ENCODE measurements at places on chromosomes 2 and 18.

DNA sequence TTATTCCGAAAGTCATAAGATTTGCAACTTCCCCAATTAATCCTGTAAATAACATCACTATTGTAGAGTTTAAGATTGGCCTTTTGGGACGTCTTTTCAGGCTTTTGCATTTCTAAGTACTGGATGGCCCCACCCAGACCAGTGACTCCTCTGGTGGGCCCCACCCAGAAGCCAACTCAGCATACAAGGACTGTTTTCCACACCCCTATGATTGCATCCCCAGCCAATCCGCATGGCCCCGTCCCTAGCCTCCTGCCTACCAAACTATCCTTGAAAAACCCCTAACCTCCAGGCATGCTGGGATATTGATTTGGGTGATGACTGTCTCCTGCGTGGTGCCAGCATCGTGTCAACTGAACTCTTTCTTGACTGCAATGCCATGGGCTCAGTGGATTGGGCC, 24.5 kb upstream of the TGIF1 start:
- DNase-seq, result no peak

- no peak for DNase-seq
Observed at GRCh38 chr2:14749884-14750283, 117.4 kb downstream of the LRATD1 start.

DNA sequence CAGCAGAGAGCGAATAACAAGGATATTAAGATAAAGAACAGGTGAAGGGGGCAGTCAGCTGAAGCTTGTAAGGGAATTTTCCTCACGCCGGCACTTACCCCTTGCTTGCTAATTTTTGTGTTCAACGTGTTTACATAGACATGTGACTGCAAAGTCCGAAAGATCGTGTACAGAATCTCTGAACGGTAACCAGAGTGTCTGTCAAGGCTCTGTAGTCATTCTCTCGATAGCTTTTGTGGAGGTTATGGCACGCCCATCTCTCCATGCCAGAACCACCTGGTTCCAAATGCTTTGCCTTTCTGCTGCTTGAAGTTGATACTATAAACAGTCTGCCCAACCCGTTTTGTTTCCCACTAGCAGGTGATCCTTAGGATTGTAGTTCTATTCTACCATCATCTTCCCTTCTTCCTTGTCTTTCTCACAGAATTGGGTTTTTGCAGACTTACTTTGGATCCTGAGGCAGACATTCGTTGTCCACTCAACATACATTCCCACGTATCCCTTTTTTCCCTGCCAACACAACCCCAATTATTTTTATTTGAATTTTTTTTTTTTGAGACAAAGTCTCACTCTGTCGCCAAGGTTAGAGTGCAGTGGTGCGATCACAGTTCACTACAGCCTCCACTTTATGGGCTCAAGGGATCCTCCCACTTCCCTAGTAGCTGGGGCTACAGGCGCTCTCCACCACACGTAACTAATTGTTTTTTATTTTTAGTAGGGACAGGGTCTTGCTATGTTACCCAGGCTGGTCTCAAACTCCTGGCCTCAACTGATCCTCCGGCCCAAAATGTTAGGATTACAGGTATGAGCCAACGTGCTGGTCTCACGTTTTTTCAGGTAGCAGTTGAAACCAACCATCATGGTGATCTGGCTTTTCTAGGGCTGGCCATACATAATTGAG, 1.3 kb upstream of the USP34 start:
- DNase-seq, result peak; percentile 26

- no peak for DNase-seq
Observed at GRCh38 chr18:61551586-61551985, 218.4 kb downstream of the CDH20 start.

- DNase-seq, result no peak
Observed at GRCh38 chr2:120932472-120932871, 196.8 kb downstream of the GLI2 start.

DNA sequence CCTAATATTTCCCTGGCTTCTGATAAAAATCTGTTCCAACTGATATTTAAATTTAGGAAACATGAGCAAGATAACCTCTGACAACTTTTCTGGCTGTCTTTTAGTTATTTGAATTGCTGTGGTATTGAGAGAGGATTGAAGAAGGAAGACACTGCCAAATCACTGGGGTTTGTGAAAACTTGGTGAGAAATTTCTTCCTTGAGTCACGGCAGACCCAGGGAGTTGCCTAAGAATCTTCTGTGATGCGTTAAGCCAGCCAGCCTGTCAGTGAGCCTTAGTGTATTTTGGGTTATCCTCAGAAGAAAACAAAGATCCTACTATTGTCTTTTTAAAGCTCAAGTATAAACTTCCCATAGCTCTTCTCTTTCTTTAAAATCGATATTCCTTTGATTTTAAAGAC, 17.5 kb upstream of the DOK6 start:
- DNase-seq, result no peak

DNA sequence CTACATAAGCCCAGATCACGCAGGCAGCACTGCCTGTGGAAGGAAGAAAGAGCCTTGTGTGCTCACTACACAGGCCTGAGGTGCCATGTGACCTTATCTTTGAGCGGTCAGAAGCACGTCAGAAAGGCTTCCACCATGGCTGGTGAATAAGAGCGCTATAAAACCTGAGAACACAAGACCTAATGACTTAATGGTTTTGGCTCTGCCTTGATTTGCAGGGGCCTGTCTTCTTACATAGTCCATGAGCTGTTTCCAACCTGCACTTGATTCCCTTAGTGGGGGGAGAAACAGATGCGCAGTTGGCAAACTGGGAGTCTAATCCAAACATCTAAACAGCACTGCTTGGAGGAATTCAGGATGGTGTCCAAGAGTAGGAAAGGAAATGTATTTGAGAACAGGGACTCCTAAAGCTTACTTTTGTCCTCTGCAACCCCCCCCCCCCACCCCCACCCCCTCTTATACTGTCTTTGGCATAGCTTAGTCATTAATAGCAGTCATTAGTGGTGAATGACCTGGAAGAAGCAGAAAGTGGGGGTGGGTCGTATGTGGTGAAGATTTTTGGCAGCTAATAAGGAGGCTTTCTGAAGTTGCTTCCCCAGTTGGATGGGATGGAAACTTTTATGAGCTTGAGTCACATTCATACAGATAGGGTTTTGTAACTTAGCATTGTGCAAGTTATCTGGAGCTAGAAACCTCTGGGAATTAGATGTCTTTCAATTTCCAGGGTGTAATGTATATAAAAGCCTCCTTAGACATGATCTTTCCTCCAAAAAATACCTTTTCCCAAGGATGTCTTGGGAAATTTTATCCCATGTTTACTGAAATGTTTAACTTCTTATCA, 454.1 kb downstream of the MEIS1 start:
- no peak for DNase-seq
